ENCODE measurements at places on chromosomes 5 and 9.

DNA sequence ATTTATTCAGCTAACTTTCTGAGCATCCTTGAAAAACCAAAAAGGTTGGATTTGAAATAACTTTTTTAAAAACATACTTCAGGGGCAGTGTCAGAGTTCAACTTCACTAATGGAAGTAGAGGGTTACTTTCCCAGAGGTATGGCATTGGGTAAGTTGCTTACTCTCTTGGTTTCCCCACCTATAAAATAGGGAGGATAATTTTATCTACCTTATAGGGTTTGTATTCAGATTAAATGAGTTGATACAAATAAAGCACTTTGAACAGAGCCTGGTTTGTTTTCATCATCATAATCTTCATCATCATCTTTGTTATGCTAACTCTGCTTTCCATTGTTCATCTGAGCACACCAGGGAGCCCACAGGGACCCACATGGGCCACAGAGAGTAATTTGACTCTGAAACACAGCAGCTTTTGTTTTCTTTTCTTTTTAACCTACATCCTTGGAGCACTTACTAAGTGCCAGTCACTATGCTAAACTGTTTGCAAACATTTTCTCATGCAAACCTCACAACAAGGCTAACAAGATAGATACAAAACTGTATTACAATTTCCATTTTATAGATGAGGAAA, 179.1 kb upstream of the SLC24A2 start:
- no peaks in the 10 kb centered on the region for H3K27me3 ChIP-seq
- no peak overlapping the region for H3K4me3 ChIP-seq
- no peak overlapping the region for H3K27ac ChIP-seq
- peaks cover 9% of the 10 kb centered on the region for H3K4me1 ChIP-seq

GRCh38 chr5:138701678-138702077, 51.5 kb upstream of the CTNNA1 start:
- no peaks in the 10 kb centered on the region for H3K36me3 ChIP-seq
- no peak overlapping the region for H3K4me3 ChIP-seq
- DNase-seq: no peak
- no peak overlapping the region for H3K27ac ChIP-seq
- no peaks in the 10 kb centered on the region for H3K4me1 ChIP-seq
- H3K27me3 ChIP-seq: peaks cover 88% of the 10 kb centered on the region

DNA sequence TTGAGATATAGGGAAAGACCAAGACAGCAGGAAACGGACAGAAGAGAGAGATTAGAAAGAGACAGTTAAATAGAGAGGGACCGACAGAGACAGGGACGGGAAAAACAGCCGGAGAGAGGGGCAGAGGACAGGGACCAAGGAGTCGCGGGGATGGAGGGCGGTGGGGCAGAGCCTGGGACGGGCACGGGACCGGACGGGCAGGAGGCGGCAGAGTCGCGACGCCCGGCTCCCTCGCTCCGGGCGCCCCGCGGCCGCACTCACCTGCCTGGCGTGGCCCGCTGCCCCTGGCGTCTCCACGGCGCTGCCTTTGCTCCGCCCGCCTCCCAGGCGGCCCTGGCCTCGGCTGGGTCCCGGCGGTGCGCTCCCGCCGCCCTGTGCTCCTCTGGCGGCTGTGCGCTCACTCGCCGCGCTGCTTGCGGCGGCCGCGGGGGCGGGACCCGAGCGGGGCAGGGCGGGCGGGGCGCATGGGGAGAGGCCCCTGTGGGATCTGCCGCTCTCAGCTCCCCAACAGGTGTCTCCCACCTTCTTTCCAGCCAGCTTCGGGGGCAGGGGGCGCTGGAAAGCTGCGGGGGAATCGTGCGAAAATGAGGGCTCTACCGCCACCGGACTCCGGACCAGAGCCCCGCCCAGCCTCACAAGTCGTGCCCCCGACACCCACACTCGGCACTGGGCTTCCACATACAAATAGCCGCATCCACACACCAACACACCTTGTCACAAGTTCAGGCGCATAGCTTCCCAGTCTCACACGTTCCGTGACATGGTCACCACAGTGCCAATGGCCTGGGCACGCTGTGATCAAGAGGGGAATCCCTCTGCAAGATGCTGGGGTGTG, at the start of gene ARID3C:
Gene ARID3C (minus strand): TSS at position 411 of the 835 bp plus-strand sequence. CDS start 1,052 bp downstream, outside the sequence.
- peaks cover 66% of the 10 kb centered on the region for H3K27me3 ChIP-seq
- H3K4me1 ChIP-seq: peaks cover 16% of the 10 kb centered on the region
- DNase-seq: peak; percentile 57
- peaks cover 2% of the 10 kb centered on the region for H3K36me3 ChIP-seq

DNA sequence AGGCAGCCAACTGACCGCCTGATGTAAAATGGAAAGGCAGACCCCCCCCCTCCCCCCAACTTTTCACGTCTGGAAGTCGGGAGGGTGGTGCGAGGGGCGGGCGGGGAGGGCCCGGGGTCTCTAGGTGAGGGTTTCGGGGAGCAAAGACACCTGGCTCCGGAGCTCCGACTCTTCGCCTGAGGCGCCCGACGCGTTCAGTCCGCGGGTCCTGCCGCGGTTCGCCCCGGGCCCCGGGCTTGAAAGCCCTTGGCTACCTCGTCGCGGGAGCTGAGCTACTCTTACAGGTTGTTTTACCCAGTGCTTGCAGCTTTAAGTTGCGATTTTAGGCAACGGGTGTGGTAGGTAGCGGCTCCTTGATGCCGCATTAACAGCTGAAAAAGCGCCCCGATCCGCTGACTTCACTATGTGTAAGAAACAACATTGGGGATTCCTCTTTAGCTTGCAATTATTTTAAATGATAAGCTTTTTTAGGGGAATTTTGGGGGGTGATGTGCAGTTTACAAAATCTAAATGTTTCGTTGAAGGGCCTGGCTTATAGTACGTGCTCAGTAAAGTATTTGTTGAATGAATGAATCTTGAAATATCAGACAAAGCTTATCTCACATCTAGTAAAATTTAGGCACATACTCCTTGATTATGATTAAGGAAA, 722 bp downstream of the CDC42SE2 start:
- H3K27ac ChIP-seq: peak overlapping the region; percentile 80
- peaks cover 33% of the 10 kb centered on the region for H3K36me3 ChIP-seq
- peak; percentile 37 for DNase-seq
- peaks cover 45% of the 10 kb centered on the region for H3K4me1 ChIP-seq

DNA sequence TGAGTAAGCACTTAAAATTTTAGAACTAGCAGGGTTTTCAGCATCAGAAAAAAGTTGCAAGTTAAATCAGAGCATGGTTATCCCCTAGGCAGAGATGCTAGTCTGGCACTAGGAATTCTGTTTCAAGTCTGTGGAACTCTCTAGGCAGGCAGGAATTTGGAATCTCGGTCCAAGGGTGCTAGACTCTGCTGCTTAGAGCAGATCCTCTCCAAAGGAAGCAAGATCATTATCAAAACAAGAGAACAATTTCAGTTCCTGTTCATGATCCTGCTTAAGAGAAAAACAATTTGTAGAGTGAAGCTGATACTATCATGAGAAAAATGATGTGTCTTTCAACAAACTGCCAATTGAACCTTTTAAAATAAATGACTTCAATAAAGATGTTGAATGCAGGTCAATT, 420.7 kb downstream of the KIF4B start:
- no peaks in the 10 kb centered on the region for H3K27me3 ChIP-seq
- no peak for DNase-seq
- H3K27ac ChIP-seq: no peak overlapping the region
- no peak overlapping the region for H3K4me3 ChIP-seq
- no peaks in the 10 kb centered on the region for H3K36me3 ChIP-seq

All from activated naive CD8-positive, alpha-beta T cell treated with anti-CD3 and anti-CD28 coated beads for 36 hours (primary cell).